ENCODE measurements at places on chromosomes 2 and 18.

GRCh38 chr18:54772056-54772455 lies 56.2 kb upstream of the RAB27B start:
- no peak for DNase-seq

DNA sequence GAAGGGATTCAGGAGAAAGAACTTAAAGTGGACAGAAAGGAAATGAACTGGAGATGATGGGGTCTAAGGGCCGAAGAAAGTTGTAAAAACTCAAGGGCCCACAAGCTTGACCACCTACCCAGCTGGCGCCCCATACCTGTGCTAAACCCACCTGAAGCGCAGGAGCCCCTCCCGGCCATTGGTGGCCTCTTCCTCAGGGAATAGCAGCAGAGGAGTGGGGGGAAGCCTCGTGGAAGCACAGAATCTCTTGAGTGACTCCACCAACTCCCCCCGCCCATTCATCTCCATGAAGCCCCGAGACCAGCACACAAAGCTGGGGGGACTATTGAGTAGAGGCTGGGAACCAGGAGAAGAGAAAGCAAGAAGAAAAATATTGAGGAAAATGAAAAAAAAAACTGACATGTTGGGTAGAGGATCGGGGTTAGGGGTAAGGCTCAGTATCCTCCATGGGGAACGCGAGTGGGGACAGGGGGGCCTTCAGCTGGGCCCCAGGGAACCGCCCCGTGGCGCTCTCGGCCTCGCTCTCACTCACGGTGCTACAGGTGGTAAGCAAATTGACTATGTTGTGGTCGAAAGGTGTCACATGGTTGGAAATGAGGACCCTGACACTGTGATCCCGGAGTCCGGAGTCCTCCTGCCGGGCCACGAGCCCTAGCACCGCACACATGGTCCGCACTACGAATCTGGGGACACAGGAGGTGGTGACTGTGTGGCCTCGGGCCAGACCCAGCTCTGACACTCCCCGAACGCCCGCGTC lies 728 bp downstream of the AUP1 start:
- no peak for DNase-seq

DNA sequence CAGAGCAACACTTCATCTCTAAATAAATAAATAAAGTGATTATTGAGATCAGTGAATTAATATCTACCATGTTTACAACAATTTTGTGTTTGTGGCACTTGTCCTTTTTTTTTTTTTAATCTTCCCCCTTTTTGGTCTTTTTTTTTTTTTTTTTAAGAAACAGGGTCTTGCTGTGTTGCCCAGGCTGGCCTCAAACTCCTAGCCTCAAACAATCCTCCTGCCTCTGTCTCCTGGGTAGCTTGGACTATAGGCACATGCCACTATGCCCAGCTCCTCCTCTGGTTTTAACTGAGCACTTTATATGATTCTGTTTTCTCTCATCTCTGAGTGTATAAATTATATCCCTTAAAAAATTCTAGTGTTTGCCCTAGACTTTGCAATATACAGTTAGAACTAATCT lies 30.3 kb downstream of the SLC4A5 start:
- DNase-seq = no peak

GRCh38 chr2:190318931-190319554 lies 583 bp downstream of the HIBCH start:
- no peak for DNase-seq
